T-cell (primary cell): ENCODE measurements at places on chromosomes 5 and 9. TPM values are rescaled to one million over a fixed set of nuclear protein-coding genes. Genes with fewer than 3 reads are reported as not detected.
A peak's percentile ranks its signal among the peaks of the same experiment; 100 is the strongest.

DNA sequence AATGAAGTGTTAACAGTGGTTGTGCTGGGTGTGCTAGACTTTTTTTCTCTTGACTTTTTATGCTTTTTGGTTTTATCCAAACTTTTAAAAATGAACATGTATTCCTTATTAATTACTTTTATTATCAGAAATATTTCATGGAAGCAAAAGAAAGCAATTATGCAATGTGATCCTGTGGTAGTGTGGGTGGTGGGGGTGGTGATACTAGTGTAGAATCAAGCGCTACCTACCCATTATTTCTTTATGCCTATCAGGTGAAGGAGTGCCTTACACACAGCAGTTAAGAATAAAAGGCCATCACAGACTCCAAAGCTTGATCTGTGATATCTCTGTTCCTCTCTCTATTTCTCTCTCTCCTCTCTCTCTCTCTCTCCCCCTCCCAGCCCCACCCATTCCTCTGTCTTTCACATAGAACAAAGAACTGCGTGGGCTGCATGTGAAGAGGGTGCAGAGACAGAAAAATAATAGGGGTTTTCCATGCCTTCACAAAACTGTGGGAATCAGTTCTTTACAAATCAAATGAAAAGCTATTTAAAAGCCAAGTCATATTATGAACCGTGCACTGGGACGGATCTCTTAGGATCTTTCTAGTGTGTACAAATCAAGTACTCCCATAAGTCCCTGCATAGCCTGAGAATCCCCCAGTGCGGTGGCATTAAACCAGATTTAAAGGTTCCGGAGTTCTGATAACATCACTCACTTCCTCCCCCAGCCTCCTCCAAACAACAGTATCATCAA is 351.2 kb downstream of the RAB3C start:
- peak; percentile 44 for DNase-seq

DNA sequence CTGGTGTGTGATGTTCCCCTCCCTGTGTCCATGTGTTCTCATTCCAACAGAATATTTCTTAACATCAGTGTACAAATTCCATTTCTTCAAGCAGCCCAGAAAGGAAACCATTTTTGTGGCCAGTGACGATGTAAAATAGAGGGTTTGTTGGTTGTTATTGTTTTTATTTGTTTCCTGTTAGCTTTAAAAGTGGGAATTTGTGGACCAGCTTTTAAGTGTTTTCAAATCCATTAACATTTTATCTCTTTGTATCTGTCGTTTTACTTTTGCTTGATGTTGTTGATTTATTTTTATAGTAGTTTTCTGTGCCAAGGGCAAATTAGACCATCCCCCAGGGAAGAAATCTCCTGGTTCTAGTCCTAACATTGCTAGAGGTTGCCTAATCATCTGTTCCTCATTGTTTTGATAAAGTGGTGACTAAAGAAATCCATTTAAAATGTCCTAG is 100.0 kb downstream of the GDNF start:
- DNase-seq: no peak

The KCNIP1 gene
- not detected for total RNA-seq

- no peak for DNase-seq
Observed at GRCh38 chr9:87673446-87674120, 52.3 kb upstream of the CTSL start.

DNA sequence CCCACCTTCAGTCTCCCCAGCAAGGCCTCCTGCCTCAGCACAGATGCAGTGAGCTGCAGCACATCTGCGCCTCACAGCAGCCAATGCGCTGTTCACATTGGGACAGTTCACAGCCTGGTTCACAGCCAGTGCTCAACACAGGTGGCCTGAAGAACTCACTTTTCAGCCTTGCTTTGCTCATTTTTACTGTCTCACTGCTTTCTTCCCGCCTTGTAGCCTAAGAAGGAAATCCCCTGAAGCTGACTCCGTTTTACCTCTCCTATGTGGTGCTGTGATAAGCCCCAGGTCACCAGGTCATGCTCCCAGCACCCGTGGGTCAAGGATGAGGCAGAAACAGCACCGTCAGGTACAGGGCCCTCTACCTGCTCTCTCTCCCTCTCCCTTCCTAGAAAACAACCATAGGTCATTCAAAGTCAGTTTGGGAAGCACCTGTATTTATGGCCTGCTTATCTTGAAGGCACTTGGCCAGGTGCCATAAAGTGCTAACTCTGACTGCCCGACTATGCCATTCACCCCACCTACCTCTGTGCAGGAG is 1.1 kb downstream of the GCNT4 start:
- peak; percentile 17 for DNase-seq

- no peak for DNase-seq
Observed at GRCh38 chr9:78357165-78357873, 60.4 kb downstream of the PSAT1 start.

DNA sequence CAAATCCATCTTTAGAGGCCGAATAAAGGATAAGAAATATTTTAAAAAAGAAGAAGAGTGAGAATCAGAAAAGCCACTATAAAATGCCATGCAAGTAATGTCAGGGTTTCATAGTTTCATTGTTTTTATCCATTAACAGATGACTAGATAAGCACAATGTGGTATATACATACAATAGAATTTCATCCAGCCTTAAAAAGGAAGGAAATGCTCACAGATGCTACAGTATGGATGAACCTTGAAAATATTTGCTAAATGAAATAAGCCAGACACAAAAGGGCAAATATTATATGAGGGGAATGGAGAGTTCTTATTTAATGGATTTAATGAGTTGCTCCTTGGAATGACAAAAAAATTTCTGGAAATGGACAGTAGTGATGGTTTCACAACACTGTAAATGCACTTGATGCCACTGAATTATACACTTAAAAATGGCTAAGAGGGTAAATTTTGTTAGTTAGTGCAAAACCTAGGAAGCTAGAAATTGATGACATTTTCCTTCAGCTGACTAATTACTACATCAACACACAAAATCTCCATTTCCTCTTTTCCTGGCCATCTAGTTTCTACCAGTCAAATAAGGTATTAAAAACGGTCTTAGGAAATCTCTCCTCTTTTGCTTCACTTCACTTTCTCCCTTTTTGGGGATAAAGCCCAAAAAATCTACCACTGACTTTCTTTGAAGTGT is 86.6 kb downstream of the GNA14 start:
- no peak for DNase-seq

GRCh38 chr5:54883374-54884194 is 101.8 kb downstream of the ESM1 start:
- no peak for DNase-seq

- peak; percentile 27 for DNase-seq
Observed at GRCh38 chr5:149834246-149834855, 104.2 kb downstream of the PPARGC1B start.

The GNA14 gene
- not detected for total RNA-seq

DNA sequence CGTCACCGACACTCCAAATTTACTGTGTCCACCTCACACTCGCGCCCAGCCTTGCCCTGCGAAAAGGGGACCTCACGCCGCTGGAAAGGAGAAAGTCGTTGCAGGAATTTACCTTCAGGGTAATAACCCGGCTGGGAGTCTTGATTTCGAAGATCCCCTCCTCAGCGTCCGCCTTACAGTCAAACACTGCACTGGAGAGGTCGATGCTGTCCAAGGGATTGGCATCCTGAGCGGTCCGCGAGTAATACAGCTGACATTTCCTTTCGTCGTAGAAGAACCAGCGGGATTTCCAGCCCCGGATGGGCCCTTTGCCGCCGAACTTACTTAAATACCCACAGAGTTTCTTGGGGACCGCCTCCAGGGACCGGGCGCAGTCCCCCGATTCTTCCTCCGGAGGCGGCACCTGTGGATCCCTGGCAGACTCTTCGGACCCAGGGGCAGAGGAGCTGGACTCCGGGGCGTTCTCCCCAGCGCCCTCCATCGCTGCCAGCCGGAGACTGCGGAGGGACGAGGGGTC is 330 bp downstream of the TBC1D2 start:
- DNase-seq: no peak

GRCh38 chr9:32010322-32010721 is 374.1 kb upstream of the ACO1 start:
- no peak for DNase-seq

GRCh38 chr9:132669319-132669697 is 475 bp downstream of the DDX31 start:
- no peak for DNase-seq

GRCh38 chr9:94945197-94946144 is 219.0 kb downstream of the AOPEP start:
- DNase-seq: no peak

The CCNI2 gene
- 7.3 TPM for total RNA-seq
